ENCODE measurements at places on chromosomes 12 and 14.

DNA sequence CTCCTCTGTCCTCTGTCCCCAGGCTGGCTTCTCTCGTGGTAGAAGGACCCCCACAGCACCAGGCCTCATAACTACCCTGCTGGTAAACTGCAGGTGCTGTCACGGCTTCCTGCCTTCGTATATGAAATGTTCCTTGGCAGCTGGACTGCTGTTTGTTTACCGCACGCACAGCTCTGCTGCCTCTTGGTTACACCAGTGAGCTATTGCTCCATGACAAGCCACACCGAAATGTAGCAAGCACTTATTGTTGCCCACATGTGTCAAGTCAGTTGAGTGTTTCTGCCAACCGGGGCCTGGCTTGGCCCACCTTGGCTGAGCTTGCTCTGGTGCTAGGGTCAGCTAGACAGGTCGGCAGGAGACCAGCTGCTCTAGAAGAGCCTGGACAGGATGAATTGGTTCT lies 21.7 kb upstream of the TCL1B start:
- peak; percentile 92 for DNase-seq

DNA sequence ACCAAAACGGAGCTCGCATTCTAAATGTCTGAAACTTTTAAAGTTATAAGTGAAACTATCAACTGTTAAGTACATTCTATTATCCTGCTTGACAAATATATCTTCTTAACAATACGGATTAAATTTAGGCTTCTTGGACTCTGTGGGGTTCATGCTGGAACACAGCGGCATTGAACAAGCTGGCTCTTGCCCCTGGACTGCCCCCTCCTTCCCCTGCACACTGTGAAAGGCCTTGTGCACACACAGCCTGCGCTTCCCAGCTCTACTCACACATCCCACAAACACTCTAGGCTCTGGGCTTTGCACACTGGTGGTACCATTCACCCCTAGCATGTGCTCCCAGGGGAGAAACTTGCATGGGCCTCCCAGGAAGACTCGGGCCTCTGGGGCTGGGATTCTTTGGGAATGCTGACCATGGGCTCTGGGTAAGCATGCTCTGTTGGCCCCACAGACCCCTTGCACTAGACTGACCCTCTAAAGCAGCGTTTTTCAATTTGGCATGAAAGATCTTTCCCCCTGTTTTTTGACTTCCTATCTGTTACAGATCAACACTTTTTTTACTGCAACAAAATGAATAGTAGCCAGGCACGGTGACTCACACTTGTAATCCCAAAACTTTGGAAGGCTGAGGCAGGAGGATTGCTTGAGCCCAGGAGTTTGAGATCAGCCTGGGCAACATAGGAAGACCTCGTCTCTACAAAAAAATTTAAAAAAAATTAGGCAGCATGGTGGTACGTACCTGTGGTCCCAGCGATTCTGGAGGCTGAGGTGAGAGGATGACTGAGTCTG lies 96.2 kb upstream of the CPM start:
- DNase-seq, result no peak

DNA sequence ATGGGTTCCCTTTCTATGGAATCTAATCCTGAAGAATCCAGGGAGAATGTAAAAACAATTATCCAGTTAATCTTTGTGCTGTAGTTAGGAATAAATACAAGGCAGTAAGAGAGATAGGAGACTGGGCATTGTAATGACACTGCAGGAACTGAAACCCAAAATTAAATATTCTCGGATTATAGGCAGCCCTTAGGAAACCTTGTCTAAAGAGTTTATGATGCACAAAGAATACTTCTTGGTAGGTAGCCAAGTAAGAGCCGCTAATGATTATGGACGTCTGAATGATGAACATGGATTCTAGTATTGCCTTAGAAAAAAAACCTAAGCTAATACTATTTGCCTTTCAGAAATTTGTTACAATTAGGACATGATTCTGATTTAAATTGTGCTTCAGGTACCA lies 165.4 kb upstream of the LRIG3 start:
- DNase-seq, result peak; percentile 56

- DNase-seq, result no peak
These were observed 14.0 kb upstream of the RABGGTA start for GRCh38 chr14:24285351-24285750.

GRCh38 chr12:15726027-15726877 lies 62.9 kb downstream of the EPS8 start:
- DNase-seq, result no peak

DNA sequence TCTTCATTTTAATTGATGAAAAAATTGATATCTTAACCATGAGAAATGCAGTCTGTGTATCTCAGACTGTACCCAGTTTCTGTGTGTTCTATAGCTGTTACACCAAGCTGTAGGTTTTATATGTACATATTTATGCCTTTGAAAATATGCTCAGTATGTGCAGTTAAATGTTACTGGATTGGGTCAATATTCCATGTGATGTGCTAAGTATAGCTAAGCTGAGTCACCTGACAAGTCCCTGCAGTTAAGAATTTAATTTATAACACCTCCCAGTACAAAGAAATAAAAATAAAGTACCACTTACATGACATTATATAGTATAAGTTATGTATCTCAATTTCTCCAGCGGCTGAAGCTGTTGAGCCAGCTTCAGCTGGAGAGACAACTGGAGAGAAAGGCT lies 984.0 kb downstream of the GALC start:
- no peak for DNase-seq

- no peak for DNase-seq
These were observed 986.3 kb upstream of the TMEM132C start for GRCh38 chr12:127280393-127281275.

DNA sequence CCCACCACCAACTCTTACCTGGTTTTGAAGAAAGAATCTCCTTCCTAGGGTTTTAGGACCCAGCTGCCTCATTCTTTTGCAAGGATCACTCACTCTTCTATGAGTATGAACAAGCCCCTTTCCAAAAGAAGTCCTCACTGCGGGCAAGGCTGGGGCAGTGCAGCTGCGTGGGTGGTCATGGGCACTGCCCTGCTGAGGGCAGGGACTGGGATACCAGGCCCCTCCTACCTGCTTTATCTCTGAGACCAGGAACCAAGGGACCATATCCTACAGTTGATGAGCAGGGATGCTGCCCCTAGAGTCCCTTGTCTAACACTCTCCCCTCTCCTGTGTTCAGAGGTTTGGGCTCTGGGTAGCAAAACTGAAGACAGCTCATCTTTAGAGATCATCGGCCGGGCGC lies 20.5 kb downstream of the HPD start:
- DNase-seq, result no peak
